Peyer's patch (tissue), 4 donors: ENCODE measurements at places on chromosomes 1 and 21. TPM values are rescaled to one million over a fixed set of nuclear protein-coding genes. Genes with fewer than 3 reads are reported as not detected.

- no peak for DNase-seq
Measured at GRCh38 chr1:192100686-192101468, 57.4 kb upstream of the RGS18 start.

- DNase-seq: peak; percentile 70
Measured at GRCh38 chr1:234755449-234755863, 145.5 kb upstream of the IRF2BP2 start.

DNA sequence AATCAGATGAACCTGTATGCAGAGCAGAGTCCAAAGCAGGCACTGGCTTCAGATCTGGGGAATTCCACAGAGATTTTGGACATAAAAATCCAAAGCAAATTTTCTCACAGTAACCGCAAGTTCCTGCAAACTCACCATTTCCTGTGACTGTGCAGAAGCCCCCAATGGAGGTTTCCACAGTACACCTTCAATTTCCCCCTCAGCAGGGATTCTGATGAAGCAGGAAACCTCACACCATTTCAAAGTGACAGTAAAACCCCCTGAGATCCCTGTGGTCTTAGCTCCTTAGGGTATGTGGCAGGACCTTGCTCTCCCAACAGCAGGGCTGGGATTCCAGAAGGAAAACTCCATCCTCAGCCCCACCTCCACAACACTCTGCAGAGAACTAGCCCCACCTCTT lies 6.0 kb upstream of the TGFBR3 start:
- no peak for DNase-seq

The SCP2 gene
- 161 TPM for total RNA-seq

DNA sequence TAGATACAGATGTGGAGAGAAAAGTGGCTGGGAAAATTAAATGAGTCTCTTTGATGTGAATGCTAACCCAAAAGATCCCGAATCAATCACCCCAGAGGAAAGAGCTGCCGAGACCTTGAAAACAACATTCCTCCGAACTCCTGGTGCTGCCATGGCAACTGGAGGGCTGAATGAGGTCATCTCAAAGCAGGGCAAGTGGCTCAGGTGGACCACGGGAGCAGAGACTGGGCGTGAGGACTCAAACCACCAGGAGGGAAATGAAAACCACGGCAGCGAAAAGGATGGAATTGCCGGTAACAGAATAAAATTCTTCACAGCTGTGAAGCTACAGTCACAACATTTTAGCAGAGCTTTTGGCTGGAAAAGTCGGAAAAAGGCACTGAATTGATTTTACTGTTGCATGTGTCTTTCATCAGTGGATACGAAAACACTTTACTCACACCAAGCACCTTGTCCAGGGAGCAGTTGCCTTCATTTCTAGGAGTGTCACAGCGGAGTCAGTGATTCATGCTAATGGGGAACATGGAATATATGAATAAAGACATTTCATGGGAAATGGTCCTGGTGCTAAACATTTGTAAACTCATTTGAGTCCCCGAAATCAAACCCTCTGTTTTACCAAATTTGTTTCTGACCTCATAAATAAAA lies 23.2 kb upstream of the BECN2 start:
- no peak for DNase-seq

The FCAMR gene
- total RNA-seq: 0.88 TPM

GRCh38 chr1:98732985-98733781 lies 71.7 kb downstream of the SNX7 start:
- DNase-seq: no peak

DNA sequence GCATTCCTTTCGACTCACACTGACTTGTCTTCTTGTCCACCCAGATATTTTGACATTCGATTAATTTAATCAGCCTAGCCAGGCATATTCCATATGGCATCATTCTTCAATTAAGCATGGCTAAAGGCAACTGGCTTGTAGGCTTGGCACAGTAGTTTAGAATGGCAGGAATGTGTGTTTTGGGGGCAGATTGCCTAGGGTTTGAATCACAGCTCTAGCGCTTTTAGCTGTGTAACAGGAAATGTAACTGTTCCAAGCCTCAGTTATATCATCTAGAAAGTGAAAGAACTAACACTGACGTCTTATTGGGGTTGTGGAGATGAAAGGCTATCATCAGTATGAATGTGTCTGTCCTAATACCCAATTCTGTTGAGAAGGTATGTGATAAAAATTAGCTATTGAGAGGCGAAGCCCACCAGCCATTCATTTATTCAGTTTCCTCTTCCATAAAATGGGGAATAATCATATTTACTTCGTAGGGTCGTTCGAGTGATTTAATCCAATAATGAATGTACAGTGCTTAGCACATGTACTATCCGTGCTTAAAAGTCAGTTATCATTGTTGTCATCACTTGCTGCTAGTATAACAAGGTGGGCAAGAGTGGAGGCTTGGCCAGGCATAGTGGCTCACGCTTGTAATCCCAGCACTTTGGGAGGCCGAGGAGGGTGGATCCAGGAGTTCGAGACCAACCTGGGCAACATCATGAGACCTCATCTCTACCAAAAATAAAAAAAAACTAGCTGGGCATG lies 41.6 kb upstream of the GRHL3 start:
- no peak for DNase-seq

The ETNK2 gene
- total RNA-seq: 0.35 TPM

DNA sequence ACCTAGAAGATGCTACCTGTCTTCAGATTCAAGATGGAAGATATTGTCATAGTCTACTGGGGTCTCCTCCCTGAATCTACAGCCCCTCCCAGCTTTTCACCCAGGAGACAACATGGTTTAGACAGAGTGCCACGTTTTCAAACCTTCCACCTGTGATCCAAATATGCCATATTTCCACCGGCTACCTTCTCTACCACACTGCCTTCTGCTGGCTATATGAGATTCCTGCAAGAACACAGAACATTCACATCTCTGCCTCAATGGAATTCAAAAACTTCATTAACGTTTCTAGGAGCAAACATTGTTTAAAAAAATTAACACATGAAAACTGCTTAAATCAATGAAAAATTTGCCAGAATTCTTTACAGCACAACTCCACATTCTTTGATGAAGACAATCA lies 12.9 kb upstream of the LELP1 start:
- DNase-seq: no peak

DNA sequence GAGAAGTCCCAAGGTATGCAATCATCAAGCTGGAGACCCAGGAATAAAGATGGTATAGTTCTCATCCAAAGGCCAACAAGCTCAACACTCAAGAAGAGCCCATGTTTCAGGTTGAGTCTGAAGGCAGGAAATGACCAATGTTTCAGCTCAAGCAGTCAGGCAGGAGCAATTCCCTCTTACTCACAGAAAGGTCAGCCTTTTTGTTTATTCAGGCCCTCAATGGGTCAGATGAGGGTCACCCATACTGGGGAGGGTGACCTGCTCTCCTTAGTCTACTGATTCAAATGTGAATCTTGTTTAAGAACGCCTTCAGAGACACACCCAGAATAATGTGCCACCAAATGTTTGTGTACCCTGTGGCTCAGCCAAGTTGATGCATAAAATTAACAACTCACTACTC lies 262.4 kb downstream of the USP25 start:
- DNase-seq: no peak

The CLEC20A gene
- not detected for total RNA-seq

DNA sequence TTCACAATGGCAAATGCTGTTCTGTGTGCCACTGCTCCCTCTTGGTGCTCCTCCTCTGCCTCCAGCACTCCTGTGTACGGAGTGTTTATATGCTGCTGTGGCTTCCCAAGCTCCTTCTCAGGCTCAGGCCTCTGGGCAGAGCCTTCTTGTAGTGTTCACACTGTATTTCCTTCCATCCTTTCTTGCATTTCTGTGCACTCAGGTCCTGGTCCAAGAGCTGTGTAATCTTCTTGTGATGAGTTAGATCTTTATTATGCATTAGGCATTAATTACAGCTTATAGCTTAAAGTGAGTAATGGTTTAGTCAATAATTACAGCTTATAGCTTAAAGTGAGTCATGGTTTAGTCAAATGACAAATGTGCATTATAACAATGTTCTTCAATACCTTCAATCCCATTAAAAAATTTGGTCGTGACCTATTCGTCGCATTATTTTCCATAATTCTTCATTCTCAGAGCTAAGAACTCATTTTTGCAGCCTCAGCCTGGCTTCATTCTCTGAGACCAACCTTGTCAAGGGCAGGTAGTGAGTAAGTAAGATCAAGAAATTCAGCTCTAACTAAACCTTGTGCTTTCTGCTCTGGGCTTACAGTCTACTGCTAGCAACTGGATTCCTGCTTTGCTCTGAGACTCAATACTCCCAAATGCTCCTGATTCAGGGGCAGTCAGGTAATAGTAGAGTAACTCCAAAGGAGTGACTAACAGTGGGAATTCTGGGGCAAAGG lies 154.5 kb upstream of the SPAG17 start:
- no peak for DNase-seq

The FAAP20 gene
- 16.5 TPM for total RNA-seq

GRCh38 chr1:75430526-75430925 lies 180.4 kb downstream of the SLC44A5 start:
- no peak for DNase-seq

DNA sequence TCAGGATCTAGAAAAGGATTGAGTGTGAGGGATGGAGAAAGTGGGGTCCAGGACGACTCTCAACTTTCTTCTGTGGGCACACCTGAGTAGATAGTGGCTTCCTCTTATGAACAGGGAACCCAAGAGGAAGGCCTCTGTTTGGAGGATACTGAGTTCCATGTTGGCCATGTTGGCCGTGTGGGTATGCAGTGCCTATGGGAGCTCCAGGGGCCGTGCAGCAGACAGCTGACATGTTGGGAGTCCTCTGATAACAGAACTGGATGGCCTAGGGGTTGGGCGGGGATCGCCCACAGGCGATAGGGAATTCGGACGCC lies 43.0 kb downstream of the TMEM53 start:
- no peak for DNase-seq

- DNase-seq: no peak
Measured at GRCh38 chr1:174364996-174365736, 82.6 kb upstream of the GPR52 start.

The TSPEAR gene
- not detected for total RNA-seq

The C8B gene
- total RNA-seq: not detected

The CTSS gene
- total RNA-seq: 97.4 TPM
